Placental epithelial cell (primary cell): ENCODE measurements at places on chromosomes 16 and 17. TPM values are rescaled to one million over a fixed set of nuclear protein-coding genes. Genes with fewer than 3 reads are reported as not detected.

Gene ZNF385C
- total RNA-seq, result under 0.01 TPM in 1 of 2 replicates, not detected in the other

Gene FAHD1
- total RNA-seq, result 27.9 and 56.2 TPM in 2 replicates

Gene CDC42EP4
- total RNA-seq, result 22.7 and 28.7 TPM in 2 replicates

Gene ZNF423
- 0.54 and 1.2 TPM in 2 replicates for total RNA-seq
